ENCODE measurements at places on chromosomes 11 and 22.
A peak's percentile ranks its signal among the peaks of the same experiment; 100 is the strongest.

- no peak for DNase-seq
These were observed 762 bp upstream of the TBC1D22A start for GRCh38 chr22:46761539-46762237.

DNA sequence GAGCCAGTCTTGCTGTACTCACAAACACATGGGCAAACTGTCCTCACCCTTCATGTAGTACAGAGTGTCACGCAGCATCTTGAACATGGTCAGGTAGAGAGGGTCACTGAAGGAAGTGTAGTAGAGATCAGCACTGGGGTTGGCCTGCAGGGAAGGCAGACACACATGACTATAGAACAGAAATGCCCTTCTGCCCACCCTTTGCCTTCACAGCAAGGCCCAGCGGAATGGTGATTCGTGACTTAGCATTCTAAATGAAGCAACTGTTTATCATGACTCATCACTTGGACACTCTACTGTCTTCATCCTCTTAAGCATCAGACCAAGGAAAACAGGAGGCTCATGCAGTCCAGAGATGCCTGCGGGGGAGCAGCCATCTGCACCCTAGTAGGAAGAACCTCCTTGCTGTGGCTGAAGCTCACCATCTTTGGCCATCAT lies 33.4 kb downstream of the SERPIND1 start:
- DNase-seq: peak; percentile 83

DNA sequence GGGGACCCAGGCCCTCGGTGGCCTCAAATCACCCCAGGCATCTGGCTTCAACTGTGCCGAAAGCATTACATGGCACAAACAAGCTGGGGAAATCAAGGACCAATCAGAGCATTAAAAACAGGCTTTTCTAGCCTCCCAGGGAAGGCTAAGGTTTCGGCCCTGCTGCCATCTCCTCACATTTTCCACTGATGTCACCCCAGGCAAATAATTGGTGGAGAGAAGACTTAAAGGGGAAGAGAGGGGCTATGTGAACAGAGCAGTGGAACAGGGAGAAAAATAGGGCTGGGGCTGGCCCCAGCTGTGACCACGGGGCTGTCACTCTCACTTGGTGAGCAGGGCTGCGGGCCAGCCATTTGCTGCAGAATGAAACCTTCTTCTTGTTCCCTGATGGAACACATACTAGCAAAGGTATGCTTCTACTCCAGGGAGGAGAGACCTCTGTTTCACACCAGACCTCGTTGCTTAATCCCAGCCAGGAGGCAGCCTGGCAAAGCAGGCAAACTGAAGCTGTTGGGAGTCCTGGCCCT lies 581.3 kb downstream of the SOX6 start:
- no peak for DNase-seq

- no peak for DNase-seq
These were observed 6.4 kb downstream of the CD3E start for GRCh38 chr11:118310781-118311485.

GRCh38 chr11:71222318-71223080 lies 29.9 kb downstream of the SHANK2 start:
- DNase-seq: no peak

GRCh38 chr22:36244522-36245391 lies 5.4 kb upstream of the APOL2 start:
- DNase-seq: no peak

- DNase-seq: no peak
These were observed 2.2 kb downstream of the B3GNT6 start for GRCh38 chr11:77036398-77036797.

DNA sequence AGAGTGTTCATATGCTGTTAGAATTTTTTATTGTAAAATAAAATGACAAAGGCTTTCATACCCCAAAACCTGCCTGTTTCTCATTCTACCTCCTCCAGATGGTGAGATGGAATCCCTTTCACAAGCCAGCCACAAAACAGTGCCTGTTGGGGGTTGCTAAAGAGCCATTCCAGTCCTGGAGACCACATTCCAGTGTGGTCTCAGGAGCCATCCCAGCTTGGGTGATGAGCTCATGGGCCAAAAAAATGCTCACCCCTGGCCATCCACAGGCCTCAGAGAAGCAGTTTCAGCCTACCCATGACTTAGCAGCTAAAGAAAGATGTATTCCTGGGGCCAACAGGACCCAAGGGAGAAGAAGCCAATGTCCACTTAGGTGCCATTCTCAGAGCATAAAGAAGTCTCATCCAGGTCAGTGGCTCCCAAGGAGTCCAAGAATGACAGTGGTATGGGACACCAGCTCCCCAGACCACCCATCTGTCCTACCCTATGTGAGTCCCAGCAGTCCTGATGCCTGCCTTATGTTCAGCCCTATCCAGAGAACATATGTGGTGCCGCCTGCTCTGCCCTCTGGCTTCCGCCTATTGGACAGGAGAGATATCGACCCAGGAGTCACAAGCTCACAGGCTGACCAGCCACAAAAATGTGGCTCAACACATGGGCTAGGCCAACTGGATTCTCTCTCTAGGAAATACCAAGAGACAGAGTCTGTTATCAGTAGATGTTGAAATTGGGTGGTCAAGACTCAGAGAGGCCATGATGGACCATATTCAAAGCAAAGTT lies 26.4 kb downstream of the C11orf91 start:
- DNase-seq: no peak

DNA sequence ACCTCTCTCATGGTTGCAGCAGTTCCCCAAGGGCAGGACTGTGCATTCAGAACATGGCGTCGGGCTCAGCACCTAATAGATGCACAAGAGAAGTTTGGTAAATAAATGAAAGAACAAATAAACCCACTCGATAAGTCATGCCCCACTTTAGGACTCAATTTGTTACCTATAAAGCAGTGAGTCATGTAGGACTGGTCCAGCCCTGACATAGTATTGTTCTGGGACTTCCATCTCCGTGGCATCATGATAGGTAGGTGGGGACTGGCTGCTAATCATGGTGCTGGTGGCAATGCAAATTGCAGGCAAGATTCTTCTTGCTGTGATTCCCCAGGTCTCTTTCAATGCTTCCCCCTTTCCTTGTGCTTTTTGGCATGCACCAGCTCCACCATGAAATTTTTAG lies 118.2 kb upstream of the CSNK2A3 start:
- DNase-seq: no peak

GRCh38 chr11:35810045-35810645 lies 133.7 kb upstream of the LDLRAD3 start:
- DNase-seq: no peak

- peak; percentile 6 for DNase-seq
These were observed 32.8 kb upstream of the PPARA start for GRCh38 chr22:46117206-46118199.

GRCh38 chr11:102234779-102235439 lies 82.4 kb upstream of the BIRC3 start:
- DNase-seq: no peak

DNA sequence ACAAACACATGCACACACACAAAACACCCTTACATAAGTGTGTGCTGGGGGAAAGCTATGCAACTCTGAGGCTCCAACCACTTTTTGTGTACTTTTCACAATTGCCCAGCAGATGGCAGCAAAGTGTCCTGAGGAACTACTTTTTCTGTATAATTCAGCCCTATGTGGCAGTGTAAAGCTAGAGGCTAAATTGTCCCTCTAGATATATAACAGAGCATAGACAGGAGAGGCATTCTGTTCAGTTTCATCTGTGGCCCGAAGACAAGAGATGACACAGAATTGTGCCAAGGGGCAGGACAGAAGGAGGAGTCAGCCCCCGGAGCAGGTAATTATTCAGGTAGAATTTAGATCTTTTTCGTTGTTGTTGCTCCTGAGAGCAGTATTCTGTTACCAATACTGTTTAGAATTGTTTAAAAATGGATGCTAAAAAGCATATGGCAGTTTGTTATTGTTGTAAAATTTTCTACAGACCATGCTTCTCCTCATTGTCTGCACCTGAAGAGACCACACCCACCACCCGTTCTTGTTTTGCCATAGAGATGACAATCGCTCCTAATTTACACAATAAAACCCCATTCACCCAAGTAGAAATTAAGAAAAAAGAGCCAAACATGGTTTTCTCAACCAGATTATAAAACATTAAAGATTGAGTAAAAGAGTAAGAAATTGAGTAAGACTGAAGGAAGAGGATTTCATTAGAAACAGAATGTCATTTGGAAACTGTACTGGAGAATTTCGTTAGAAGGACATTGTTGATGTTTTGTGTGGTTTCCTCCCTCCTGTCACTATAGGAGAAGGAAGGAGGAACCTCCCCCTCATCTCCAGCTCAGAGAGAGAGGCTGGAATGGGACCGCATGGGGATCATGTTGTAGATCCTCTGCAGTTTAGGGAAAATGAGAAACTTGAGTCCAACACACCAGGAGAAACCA lies 14.5 kb upstream of the MS4A7 start:
- DNase-seq: peak; percentile 53

DNA sequence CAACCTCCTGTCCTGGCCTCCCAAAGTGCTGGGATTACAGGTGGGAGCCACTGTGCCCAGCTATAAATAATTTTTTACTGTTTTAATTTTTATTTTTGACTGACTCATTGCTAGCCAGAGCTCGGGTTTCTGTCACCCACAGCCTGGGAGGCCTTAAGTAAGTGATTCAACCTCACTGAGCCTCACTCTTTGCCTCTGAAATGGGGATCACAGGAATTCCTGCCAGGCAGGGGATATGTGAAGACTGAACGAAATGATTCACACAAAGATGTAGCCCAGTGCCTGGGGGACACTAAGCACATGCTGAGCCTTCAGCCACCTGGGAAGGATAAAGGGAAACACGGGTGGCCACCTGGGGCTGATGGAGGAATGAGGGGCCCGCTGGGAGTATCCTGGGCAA lies 3.8 kb upstream of the LRRC74B start:
- no peak for DNase-seq

- no peak for DNase-seq
These were observed 2.0 kb upstream of the KDELR3 start for GRCh38 chr22:38465673-38466490.

DNA sequence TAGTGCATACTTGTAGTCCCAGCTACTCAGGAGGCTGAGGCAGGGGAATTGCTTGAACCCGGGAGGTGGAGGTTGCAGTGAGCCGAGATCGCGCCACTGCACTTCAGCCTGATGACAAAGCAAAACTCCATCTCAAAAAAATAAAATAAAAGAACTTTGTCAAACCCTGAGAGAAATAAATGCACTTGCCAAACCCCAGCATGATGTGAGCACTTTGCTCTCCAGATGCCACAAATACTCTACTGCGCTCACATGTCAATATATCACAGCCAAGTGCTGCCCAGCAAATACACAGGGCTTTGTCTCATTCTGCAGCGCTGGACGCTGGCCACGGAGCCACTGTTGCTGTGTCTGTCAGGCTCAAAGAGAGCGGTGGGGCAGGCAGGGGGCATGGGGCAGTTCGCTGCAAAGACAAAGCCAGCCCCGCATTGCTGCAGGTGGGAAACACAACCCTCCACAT lies 45.1 kb downstream of the AHNAK start:
- no peak for DNase-seq

GRCh38 chr11:66749091-66749490 lies 20.1 kb upstream of the SPTBN2 start:
- DNase-seq: no peak

GRCh38 chr11:28026634-28027290 lies 81.2 kb downstream of the KIF18A start:
- no peak for DNase-seq

- no peak for DNase-seq
These were observed 988.1 kb downstream of the NTM start for GRCh38 chr11:132358573-132358953.

GRCh38 chr11:117385906-117386305 lies 58.3 kb downstream of the CEP164 start:
- no peak for DNase-seq

GRCh38 chr22:29511126-29511862 lies 31.3 kb downstream of the NEFH start:
- DNase-seq: no peak

GRCh38 chr11:2574553-2575535 lies 125.0 kb downstream of the KCNQ1OT1 start:
- DNase-seq: no peak

DNA sequence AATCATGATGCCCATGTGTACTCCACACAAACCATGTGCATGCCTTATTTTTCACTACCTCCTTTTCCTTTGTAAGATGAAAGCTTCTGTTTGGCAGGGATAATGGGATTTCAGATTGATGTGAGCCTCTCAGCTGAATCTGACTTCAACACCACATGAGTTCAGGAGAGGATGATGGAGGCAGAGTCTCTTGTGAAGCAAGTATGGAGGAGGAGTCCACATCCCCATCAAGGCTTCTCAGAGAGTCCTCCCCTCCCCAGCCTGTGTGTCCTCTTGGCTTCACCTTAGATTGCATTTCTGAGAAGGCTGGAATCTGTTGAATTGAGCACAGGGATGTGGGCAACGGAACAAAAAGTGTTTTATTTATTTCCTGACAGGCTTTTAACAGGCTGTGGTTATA lies 370.4 kb downstream of the FAT3 start:
- DNase-seq: no peak

- peak; percentile 90 for DNase-seq
These were observed 46.5 kb downstream of the FBLN1 start for GRCh38 chr22:45548991-45549761.

GRCh38 chr11:7467652-7468051 lies 17.7 kb upstream of the OLFML1 start:
- DNase-seq: no peak

DNA sequence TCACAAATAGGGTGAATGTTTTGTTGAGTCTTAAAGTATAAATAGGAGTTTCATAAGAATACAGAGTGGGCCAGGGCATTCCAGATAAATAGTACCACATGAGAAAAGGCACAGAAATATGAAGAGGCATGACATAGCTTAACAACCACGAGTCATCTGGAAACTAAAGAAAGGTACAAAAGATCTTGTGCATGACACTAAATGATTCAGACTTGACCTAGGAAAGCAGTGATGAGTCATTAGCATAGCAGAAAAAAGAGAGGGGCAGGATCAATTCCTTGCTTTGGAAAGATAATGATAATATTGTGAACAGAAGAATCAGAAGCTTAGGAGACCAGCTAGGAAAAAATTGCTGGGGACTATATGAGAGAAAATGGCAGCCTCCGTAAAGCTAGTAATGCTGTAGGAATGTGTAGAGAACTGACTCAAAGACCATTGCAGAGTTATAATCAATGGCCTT lies 47.6 kb upstream of the FIBIN start:
- no peak for DNase-seq

- no peak for DNase-seq
These were observed 57.9 kb downstream of the TRIM29 start for GRCh38 chr11:120079750-120080610.

GRCh38 chr22:17732251-17732854 lies 41.9 kb downstream of the BID start:
- no peak for DNase-seq

DNA sequence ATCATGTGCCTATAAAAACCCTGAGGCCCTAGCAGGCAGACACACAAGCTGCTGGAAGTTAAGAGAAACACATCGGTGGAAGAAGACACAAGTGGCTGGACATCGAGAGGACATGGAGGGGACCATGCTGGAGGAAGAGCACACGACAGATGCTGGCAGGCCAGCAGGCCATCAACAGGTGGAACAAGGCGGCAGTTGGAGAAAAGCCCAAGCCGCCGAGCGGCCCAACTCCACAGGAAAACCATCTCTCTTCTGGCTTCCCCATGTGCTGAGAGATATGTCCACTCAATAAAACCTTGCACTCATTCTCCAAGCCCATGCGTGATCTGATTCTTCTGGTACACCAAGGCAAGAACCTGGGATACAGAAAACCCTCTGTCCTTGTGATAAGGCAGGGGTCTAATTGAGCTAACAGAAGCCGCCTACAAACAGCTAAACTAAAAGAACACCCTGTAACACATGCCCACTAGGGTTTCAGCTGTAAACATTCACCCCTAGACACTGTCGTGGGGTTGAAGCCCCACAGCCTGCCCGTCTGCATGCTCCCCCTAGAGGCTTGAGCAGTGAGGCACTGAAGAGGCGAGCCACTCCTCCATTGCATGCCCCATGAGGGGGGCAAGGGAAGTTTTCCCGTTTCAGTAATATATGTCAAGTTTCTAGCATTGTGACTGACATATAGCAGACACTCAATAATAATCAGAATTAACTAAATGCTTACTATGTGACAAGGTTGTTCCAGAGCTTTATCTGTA lies 39.0 kb upstream of the MMP20 start:
- DNase-seq: no peak
